ENCODE measurements at places on chromosomes 12 and 14. TPM values are rescaled to one million over a fixed set of nuclear protein-coding genes. Genes with fewer than 3 reads are reported as not detected.

The SLC38A4 gene
- 5.4 TPM for total RNA-seq

The TAPBPL gene
- total RNA-seq: 9.9 TPM

The NKX2-1 gene
- not detected for total RNA-seq

The C12orf54 gene
- total RNA-seq: not detected

The TGFB3 gene
- 39.5 TPM for total RNA-seq

The SYCP3 gene
- 0.52 TPM for total RNA-seq

The MYF6 gene
- not detected for total RNA-seq

The RNASE3 gene
- total RNA-seq: not detected
